ENCODE measurements at places on chromosomes 3 and 15. TPM values are rescaled to one million over a fixed set of nuclear protein-coding genes. Genes with fewer than 3 reads are reported as not detected.

DNA sequence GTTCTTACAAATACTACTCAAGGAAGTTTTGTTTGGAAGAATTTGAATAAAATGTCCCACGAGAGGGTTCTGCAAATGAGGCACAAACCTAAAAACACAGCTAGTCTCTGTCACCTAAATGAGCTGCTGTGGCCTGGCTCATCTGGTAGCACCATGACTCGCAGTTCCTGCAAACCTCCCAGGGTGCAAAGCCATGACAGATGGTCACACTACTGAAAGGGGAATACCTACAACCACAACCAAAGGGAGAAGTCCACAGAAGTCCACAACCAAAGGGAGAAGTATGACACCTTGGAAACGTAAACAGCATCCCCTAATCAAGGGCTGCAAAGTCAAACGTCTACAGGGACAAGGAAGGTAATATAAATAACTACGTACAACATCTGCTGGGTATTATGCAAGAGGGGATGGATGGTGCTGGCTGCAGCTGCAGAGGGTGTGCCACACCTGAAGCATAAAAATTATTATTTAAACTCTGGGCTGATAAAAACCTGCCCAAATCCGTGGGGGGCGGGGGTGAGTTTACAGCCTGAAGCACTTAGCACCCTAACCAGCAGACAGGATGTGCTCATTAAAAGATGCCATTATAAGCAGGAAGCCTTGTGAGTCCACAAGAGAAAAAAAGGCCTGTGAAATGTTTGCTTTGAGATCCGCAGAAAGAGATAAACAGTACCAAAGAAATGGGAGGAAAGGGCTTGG, 184.0 kb downstream of the MAGI1 start:
- H3K27ac ChIP-seq, result peak overlapping the region; percentile 54
- DNase-seq, result no peak
- H3K4me1 ChIP-seq, result peaks cover 6% of the 10 kb centered on the region
- H3K4me3 ChIP-seq, result no peak overlapping the region
- H3K27me3 ChIP-seq, result no peaks in the 10 kb centered on the region

DNA sequence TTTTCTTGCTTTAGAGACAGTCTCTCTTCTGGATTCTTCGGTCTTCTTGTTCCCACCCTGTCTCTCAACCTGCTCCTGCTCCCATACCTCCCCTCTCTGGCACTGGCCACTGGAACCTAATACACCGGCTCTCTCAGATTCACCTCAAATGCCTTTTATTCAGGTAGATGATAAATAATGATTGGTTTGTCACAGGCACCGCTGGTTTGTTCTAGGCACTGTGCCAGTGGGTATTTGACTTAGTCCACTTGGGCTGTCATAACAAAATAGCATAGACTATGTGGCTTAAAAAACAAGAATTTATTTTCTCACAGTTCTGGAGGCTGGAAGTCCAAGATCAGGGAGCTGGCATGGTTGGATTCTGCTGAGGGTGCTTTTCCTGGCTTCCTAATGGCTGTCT, 278.2 kb upstream of the STT3B start:
- no peak overlapping the region for H3K4me3 ChIP-seq
- no peak for DNase-seq
- H3K4me1 ChIP-seq, result no peaks in the 10 kb centered on the region
- no peak overlapping the region for H3K27ac ChIP-seq
- no peaks in the 10 kb centered on the region for H3K27me3 ChIP-seq

DNA sequence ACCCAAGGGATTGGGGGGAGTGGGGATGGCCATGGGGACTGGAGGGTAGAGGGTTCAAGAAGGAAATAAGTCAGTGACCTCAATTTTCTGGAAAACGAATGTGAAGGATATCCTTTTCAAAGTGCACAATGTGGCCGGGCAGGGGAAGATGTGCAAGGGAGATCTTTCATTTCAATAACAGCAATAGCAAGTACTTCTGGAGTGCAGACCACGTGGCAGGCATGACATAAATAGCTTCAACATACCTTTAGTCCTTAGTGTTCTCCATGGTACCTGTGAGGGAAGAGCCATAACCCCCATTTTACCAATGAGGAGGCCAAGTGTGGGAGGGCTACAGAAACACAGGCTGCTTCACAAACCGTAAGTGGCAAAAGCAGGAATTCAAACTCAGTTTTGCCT, 138.7 kb downstream of the FOXP1 start:
- no peak for DNase-seq
- H3K27me3 ChIP-seq, result no peaks in the 10 kb centered on the region
- no peak overlapping the region for H3K4me3 ChIP-seq
- H3K36me3 ChIP-seq, result no peaks in the 10 kb centered on the region

DNA sequence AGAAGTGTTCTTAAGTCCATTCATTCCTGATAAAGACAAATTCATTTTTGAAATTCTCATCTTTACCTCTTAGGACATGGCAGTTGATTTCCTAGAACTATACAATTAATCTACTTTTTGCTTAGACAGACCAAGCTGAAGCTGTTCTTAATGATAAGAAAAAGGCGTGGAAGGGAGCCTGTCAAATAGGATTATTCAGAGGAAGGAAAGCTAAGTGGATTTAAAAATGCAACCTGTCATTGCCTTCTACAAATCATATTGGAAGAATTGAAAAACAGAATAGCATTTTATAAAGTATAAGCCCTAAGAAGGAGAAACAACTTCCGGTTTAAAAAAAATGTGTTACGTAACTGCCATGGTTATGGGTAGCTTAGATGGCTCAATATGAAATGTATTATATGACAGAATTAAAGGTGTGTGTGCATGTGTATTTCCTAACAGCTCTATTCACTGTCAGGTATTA, 81.2 kb upstream of the RAP2B start:
- H3K4me3 ChIP-seq, result no peak overlapping the region
- DNase-seq, result no peak
- no peak overlapping the region for H3K27ac ChIP-seq

GRCh38 chr15:101499863-101500713, 10.6 kb upstream of the PCSK6 start:
- no peak for DNase-seq
- peaks cover 5% of the 10 kb centered on the region for H3K4me1 ChIP-seq
- no peak overlapping the region for H3K27ac ChIP-seq
- H3K4me3 ChIP-seq, result no peak overlapping the region

DNA sequence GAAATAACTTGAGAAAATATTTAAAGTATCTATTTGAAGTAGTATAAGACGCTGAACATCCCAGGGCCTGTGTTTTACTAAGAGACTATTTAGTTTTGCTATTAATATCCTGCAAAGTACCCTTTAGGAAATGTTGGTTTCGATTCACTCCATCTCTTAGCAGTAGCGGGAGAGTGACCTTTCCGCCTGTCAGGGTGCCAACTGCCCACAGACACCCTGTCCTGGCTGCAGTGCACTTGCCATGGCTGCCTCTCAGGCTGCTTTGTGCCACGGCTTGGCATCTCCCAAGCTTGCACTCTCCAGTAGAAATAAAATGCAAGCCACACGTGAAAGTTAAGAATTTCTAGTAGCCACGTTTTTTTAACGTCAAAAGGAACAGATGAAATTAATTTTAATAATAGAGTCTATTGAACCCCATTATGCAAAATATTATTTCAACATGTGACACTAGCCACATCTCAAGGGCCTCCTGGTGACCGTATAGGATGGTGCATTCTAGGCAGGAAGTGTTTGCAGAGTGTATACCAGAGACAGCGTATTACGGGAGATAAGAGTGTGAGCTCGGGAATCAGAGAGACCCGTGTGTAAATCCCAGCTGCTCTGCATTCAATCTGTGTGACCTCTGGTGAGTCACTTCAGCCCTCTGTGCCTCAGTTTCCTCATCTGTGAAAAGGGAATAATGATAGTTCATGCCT, 19.8 kb downstream of the ADAMTS9 start:
- H3K36me3 ChIP-seq, result no peaks in the 10 kb centered on the region
- no peak overlapping the region for H3K27ac ChIP-seq
- DNase-seq, result no peak
- no peaks in the 10 kb centered on the region for H3K27me3 ChIP-seq
- H3K4me3 ChIP-seq, result no peak overlapping the region

DNA sequence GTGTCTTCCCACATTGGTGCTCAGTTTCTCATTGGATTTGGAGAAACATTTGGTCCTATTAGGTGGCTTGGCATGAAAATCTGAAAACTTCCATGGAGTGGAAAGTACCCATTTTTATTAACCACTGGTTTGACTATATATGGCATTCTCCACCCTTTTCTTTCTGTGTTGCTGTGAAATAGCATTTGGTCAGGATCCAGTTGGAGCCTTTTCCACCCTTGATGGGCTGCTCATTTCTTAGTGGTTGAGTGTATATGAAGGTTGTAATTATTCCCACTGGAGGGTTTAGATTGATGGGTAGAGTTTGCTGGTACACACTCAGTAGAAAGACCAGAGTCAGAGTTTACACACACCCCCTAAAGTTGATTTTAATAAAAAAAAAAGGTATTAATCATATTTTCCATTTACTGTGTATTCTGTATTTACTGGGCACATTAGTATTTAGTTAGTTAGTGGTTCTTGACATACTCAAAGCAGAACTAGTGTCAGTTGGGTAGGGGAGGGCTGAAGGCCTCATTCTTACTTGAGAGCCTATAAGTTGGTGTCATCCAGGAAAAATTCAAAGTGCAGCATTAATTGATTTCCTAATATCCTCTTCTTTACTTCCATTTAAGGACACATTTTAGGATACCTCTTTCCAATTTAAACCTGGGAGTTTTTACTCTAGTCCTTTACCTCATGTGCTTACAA, 69.5 kb downstream of the FLNB start:
- H3K4me3 ChIP-seq, result no peak overlapping the region
- no peak for DNase-seq
- H3K27me3 ChIP-seq, result no peaks in the 10 kb centered on the region
- H3K27ac ChIP-seq, result no peak overlapping the region

DNA sequence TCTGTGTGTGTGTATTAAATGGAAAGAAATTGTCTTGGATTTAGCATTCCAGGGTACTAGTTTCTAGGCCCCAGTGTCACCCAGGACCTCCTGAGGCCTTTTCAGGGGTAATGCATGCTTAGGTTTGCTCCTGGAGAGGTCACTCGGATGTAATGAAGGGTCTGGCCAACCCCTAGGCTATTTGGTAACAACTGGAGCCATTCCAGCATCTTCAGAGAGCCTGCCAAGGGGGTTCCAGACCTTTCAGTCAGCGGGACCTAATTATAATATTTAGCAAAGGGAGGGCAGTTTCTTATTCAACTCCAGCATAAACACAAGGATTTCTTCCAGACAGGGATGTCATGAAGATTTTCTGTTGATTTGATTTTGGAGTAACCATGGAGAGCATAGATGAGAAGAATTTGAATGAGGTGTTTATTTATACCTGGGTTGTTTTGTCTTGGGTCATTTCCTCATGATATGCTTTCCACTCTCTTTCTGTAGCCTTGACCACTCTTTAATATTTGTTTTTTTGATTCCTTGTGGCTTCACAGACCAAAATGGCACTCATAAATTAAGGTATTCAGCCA, 17.4 kb downstream of the KAT2B start:
- H3K27me3 ChIP-seq, result no peaks in the 10 kb centered on the region
- peak overlapping the region; percentile 87 for H3K27ac ChIP-seq
- DNase-seq, result no peak
- no peaks in the 10 kb centered on the region for H3K36me3 ChIP-seq
- peaks cover 40% of the 10 kb centered on the region for H3K4me1 ChIP-seq

DNA sequence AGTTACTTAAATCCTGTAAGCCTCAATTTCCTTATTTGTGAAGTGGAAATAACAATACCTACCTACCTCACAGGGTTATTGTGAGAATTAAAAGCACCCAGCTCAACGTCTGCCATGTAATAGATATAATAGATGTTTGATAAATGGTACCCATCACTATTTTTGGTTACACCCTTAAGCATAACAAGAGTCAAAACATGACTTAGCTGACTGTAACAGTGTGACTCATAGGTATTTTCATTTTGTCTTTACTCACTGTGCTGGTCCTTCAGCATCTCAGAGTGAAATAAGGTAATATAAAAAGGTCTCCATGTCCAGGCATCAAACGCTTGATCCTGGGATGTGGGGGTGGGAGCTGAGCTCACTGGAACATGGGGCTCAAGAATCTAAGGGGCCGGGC, 3.1 kb downstream of the CPLX3 start:
- H3K36me3 ChIP-seq, result no peaks in the 10 kb centered on the region
- no peak overlapping the region for H3K4me3 ChIP-seq
- H3K27me3 ChIP-seq, result peaks cover 4% of the 10 kb centered on the region
- no peak overlapping the region for H3K27ac ChIP-seq
- no peak for DNase-seq

GRCh38 chr15:84658080-84658787, at the start of gene NMB:
Gene NMB (minus strand): TSS chr15:84658199. CDS start chr15:84658152, 47 bp downstream.
- H3K27me3 ChIP-seq, result no peaks in the 10 kb centered on the region
- DNase-seq, result peak; percentile 32
- peaks cover 20% of the 10 kb centered on the region for H3K4me1 ChIP-seq
- peak within 1 kb of the TSS; percentile 73 for H3K4me3 ChIP-seq

DNA sequence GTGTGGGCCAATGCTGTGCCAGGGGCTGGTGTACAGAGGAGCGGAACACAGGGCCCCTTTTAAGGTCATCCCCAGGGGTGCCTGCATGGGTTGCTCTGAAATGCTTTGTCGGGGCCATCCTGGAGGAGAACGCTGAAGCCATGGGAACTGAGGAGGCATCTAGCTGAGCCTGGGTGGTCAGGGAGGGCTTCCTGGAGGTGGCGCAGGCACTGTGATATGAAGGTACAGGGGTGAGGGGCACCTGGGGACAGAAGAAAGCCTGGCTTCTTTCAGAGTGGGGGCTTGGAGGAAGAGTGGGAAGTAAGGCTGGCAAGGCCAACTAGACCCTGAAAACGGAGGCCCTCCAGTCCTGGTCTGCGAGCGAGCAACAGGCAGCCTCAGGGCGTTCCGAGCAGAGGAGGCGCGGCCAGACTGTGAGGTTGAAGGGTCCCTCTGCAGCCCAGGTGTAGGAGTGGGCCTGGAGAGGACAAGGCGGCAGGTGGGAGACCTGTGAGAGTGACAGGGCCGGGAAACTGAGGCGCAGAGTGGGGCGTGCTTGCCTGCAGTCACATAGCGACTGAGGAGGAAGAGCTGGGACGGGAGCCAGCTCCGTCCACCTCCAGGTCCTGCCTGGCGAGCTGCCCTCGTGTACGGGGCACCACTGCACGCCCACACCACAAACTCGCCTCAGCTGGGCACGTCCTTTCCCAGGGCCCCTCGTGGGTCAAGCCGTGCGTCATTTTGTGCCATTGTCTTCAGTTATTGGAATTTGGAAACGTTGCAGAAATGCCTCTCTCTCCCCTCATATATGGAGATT, 4.1 kb downstream of the FBLN2 start:
- no peaks in the 10 kb centered on the region for H3K36me3 ChIP-seq
- H3K27me3 ChIP-seq, result no peaks in the 10 kb centered on the region
- peaks cover 70% of the 10 kb centered on the region for H3K4me1 ChIP-seq
- H3K4me3 ChIP-seq, result peak overlapping the region; percentile 15

GRCh38 chr15:65792988-65793817, 1.1 kb upstream of the DENND4A start:
- no peak for DNase-seq
- H3K27ac ChIP-seq, result peak overlapping the region; percentile 99
- H3K4me3 ChIP-seq, result peak overlapping the region; percentile 95
- peaks cover 20% of the 10 kb centered on the region for H3K4me1 ChIP-seq

The ITIH1 gene
- total RNA-seq, result not detected

The PRR20G gene
- not detected for total RNA-seq

The PIK3CA gene
- 10.6 TPM for total RNA-seq

The ROBO2 gene
- 6.3 TPM for total RNA-seq

The LEKR1 gene
- 1.1 TPM for total RNA-seq

The C3orf22 gene
- total RNA-seq, result not detected

Measured in esophagus squamous epithelium (tissue), 5 donors.